ENCODE measurements at places on chromosomes 11 and 22.
A peak's percentile ranks its signal among the peaks of the same experiment; 100 is the strongest.

- DNase-seq, result no peak
These were observed 559.9 kb downstream of the MN1 start for GRCh38 chr22:27241430-27242321.

- peak; percentile 62 for DNase-seq
These were observed 39.0 kb downstream of the RRAS2 start for GRCh38 chr11:14320020-14320419.

GRCh38 chr11:72084076-72084475 is 3.4 kb downstream of the LRRC51 start:
- DNase-seq, result no peak

DNA sequence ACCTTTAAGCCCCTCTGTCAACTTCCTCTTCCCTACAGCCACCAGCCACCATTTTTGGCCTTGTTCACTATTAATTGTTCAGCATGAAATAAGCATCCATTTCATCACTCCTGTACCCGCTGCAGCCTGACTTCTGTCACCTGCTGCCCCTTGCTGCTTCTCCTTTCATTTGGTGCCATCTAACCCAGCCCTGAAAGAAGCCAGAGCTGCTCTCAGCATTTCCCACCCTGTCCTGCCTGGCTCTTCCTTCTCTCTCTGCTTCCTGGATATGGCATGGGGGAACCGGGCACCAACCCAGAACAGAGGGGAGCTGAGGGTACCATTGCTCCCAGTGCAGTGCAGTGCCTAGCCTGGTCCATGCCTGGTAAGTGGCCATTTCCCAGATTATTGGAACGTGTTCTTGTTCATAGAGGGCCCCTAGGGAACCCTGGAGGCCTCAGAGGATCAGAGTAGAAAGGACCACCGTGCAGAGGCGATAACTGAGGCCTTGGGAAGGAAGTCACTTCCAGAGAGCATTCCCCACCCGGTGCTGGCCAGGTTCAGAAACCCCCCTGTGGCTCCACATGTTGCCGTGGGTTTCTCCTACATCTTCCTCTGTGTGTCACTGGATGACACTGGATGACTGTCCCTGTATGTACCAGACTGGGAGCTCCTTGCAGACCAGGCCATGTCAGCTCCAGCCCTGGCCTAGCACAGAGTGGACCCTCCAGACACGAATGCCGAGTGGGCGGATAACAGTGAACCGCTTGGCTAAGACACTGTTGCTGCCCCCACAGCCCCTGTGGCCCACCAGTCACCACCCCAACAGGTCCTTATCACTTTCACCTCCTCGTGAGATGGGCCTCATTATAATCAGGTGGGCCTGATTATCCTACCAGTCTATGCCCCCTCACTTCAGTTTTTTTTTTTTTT is 4.7 kb downstream of the YDJC start:
- DNase-seq, result no peak

All from CD4-positive, alpha-beta T cell treated with Interleukin-17A for 1 hour (primary cell).